ENCODE measurements at places on chromosomes 2 and 18.

DNA sequence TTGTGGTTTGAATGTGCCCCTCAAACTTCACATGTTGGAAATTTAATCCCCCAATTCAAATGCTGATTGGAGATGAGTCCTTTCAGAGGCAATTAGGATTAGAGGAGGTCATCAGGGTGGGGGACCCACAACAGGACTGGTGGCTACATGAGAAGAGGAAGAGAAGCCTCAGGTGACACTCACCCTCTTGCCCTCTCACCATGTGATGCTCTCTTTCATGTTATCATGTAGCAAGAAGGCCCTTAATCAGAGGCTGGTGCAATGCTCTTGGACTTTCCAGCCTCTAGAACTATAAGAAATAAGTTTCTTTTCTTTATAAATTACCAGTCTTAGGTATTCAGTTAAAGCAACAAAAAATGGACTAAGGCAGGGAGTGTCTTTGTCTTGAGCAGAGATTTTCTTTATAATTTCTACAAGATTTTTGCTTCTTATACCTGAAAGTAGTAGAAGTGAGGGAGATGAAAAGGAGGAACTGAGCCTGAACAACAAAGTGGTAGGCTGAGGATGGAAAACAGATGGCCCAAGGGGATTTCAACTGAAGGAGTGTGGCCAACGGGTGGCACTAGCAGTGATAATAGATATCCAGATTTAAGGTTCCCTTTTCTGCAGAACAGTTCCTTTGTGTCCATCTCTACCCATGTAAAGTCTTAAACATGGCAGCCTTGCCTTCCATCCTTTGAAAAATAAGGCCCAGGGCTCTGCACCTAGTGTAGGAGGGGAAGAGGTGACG is 49.2 kb upstream of the TGIF1 start:
- no peak for DNase-seq

DNA sequence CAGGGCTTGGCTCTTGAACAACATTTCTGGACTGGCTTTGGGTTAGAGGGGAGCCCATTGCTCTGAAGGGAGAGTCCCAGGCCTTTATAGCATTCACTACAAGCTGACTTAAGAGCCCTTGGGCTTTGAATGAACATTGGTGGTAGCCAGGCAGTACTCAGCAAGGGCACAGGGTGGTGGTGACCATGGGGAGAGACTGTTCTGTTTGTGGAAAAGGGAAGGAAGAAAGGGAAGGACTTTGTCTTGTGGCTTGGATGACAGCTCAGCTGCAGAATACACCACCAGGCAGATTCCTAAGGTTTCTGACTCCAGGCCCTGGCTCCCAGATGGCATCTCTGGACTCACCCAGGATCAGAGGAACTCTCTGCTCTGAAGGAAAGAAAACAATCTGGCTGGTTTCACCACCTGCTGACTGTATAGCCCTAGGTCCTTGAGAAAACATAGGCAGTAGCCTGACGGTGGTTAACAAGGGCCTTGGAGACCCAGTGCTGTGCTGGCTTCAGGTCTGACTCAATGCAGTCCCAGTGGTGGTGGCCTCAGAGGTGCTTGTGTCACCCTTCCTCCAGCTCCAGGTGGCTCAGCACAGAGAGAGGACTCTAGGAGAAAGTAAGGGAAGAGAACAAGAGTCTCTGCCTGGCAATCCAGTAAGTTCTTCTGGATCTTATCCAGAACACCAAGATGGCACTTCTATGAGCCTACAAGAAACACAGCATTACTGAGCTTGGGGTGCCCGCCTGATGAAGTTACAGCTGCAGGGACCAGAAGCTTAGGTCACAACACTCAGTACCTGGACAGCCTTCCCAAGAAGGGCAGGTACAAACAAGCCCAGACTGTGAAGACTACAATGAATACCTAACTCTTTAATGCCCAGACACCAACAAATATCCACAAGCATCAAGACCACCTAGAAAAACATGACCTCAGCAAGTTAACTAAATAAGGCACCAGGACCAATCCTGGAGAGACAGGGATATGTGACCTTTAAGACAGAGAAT is 16.4 kb upstream of the ABCB11 start:
- no peak for DNase-seq

DNA sequence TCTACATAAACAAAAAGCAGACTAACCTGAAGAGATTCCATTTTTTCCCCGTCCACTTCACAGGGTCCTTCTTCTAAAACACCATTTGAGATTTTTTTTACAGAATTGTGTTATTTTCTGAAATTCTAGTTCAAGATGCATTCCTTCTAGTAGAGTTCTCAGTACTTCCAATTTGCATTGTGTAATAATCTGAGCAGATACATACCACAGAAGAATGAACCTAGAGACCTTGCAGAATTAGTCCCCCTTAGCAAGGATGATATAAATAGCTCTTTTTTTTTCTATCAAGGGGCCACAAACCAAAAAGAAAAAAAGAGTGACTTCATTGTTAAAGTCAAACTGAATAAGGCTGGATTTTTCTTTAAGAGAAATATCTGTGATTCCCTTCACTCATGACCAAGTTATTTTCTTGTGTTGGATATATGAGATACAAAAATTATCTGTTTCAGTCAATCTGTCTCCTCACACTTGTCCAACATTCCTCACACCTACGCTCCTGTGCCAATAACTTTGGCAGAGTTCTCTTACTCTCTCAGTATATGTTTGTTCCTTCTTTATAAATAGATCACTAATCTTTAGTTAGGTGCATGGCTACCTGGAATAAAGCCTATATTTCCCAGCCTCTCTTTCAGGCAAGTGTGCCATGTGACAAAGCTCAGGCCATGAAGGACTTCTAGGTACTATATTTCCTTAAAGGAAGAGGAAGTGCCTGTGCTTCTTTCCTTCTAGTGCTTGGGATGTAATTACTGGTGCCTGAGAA is 183.5 kb downstream of the ZNF385B start:
- no peak for DNase-seq

GRCh38 chr2:236047886-236048540 is 120.2 kb downstream of the GBX2 start:
- DNase-seq: no peak

- DNase-seq: no peak
Observed at GRCh38 chr2:221364672-221365071, 207.4 kb downstream of the EPHA4 start.

- no peak for DNase-seq
Observed at GRCh38 chr2:105536175-105536574, 137.3 kb upstream of the FHL2 start.

GRCh38 chr2:78486565-78486964 is 538.9 kb upstream of the REG3G start:
- no peak for DNase-seq

- DNase-seq: no peak
Observed at GRCh38 chr2:130767408-130767775, 12.1 kb downstream of the AMER3 start.

- no peak for DNase-seq
Observed at GRCh38 chr2:160557903-160558302, 64.3 kb upstream of the RBMS1 start.

DNA sequence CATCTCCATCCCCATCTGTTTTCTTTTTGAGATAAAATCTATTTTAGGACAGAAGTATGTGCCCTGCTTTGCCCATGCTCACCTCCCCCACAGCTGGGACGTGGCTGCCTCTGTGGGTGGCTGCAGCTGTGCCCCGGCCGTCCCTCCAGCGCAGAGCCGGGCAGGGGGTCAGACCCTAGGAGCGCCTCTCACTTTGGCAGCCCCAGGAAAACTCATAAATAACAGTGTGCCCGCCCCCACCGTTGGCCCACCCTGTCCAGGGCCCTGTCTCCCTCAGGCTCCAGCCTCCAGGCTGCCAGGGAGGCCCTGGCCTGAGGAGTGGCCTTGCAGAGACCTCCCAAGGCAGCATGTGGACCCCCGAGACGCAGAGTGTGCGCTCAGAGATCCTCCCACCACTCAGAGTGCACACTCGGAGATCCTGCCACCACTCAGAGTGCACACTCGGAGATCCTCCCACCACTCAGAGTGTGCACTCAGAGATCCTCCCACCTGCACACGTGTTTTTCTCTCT is 178.1 kb downstream of the TWIST2 start:
- no peak for DNase-seq

GRCh38 chr2:9110893-9111569 is 95.6 kb upstream of the ASAP2 start:
- DNase-seq: no peak

- no peak for DNase-seq
Observed at GRCh38 chr2:188251034-188251433, 40.6 kb upstream of the GULP1 start.

- no peak for DNase-seq
Observed at GRCh38 chr2:233513953-233514655, 52.5 kb downstream of the USP40 start.

GRCh38 chr2:129710670-129711495 is 268.6 kb upstream of the RAB6C start:
- no peak for DNase-seq

- peak; percentile 71 for DNase-seq
Observed at GRCh38 chr18:77132369-77133050, at the start of gene MBP. MBP (minus strand) TSS chr18:77132783; CDS start chr18:77105261, 27,522 bp downstream.

- DNase-seq: no peak
Observed at GRCh38 chr2:118731413-118731812, 116.0 kb downstream of the EN1 start.

DNA sequence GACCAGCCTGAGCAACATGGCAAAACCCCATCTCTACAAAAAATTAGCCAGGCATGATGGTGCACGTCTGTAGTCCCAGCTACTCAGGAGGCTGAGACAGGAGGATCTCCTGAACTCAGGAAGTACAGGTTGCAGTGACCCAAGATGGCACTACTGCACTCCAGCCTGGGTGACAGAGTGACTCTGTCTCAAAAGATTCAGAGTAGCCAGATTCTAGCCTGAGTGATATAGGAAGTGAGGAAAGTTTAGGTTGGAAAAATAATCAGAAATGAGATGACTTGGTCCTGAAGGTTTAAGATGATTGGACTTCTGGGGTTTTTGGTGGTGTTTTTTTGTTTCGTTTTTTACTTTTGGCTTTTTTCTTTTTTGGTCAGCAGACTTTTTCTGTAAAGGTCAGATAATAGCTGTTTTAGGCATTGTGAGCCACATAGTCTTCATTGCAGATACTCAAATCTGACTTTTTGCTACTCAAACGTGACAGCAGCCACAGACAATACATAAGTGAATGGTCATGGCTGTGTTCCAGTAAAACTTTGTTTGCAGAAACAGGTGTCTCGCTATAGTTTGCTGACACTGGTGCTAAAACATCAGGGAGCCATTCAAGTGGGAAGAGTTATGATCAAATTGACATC is 104.1 kb upstream of the UBXN4 start:
- DNase-seq: no peak

GRCh38 chr2:137706786-137707613 is 257.3 kb upstream of the HNMT start:
- DNase-seq: no peak

DNA sequence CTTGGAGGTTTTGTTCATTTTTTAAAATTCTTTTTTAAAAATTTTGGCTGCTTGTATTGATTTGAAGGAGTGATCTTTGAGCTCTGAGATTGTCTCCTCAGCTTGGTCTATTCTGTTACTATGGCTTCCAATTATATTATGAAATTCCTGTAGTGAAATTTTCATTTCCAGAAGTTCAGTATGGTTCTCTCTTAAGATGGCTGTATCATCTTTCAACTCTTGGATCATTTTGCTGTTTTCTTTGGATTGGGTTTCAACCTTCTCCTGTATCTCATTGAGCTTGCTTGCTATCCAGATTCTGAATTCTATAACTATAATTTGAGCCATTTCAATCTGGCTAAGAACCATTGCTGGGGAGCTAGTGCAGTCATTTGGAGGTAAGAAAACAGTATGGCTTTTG is 270.8 kb upstream of the NT5C1B start:
- DNase-seq: no peak

DNA sequence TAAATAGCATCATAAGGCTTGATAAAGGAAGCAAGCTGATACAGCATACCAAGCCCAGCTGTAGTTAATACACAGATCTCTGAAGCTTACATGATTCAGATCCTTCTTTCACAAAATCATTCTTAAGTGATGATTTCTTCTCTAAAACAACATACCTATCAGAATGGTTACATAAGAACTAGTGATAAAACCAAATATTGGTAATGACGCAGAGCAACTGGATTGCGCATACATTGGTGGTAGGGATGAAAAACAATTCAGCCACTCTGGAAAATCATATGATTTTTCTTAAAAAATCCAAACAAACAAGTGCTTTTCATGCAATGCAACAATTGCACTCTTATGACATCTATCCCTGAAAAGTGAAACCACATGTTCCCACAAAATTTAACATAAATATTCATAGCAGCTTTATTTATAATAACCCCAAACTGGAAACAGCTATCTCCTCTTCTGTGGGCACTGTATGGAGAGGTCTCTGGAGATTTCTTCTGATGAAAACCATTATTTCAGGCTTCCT is 153.6 kb upstream of the DSEL start:
- no peak for DNase-seq

DNA sequence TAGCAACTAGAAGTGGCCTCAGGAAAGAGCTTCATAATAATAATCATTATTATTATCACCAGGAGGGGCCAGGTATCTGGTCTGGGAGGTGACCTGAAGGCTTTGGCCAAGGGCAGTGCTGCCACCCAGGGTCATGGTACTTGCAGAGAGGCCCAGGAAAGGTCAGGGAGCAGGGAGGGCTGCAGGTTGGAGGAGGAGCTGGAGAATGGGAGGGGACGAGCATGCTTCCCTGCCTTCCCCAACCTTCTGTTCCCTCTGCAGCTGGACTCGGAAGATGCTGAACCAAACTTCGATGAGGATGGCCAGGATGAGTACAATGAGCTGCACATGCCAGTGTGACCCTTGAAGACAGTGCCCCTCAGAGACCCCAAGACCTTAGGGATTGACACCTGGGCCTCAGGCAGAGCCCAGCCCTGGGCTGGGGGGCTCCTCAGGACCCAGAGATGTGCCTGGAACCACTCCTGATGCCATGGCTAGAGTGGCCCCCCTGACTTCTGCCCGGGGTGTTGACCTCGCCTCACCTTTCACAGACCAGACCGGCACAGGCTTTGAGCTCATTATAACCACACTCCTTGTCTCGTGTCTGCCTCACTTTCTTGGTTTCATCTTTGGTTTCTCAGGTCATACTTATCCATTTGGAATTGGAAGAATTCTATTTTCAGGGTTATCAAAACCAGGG is 14.1 kb downstream of the SLC4A3 start:
- DNase-seq: no peak

GRCh38 chr2:239903210-239903609 is 121.9 kb downstream of the NDUFA10 start:
- no peak for DNase-seq

DNA sequence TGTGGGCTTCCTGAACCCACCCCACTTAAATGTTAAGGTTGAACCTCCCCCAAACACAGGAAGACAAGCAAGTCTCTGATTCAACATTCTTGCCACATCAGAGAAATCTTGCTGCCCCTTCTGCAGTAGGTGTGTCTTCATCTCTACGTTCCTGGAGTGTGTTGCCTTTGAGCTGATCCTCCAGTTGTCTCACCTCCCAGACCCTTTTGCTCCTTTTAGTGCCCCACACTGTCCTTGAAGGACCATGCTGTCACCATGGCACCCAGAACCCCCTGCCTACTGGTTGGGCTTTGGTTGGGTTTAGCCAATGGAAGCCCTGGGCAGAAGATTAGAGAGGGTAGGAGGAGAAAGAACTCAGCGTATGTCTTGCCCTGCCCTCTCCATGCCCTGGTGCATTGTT is 10.7 kb downstream of the CAB39 start:
- DNase-seq: no peak

- no peak for DNase-seq
Observed at GRCh38 chr2:163665817-163666216, 70.0 kb downstream of the FIGN start.

Data from stimulated activated CD4-positive, alpha-beta T cell treated with anti-CD3 and anti-CD28 coated beads, Interleukin-2, amount 100 ng/mL, for 24 hours (primary cell).